Stimulated activated CD8-positive, alpha-beta memory T cell treated with anti-CD3 and anti-CD28 coated beads, Interleukin-15, amount 100 ng/mL, for 48 hours (primary cell): ENCODE measurements at places on chromosomes 5 and 9.

DNA sequence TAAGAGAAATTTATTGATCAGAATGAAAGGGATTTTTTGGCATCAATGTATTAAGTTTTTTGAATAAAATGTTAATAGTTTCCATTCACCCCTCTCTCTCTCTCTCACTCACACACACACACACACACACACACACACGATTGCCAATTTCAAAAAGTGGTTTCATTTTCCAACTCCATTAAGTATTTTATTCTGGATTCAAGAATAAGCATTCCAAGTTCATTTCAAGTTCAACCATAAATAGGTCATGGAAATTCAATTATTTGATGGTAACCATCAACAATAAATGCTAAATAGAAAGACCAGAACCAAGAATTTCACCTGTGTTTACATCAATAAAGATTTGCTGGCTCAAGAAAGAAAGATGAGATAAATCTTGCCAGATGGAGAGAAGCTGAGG, 171.6 kb downstream of the ADAMTS12 start:
- no peak for DNase-seq

- no peak for DNase-seq
These were observed 76.3 kb downstream of the TMEM167A start for GRCh38 chr5:83000922-83001321.

DNA sequence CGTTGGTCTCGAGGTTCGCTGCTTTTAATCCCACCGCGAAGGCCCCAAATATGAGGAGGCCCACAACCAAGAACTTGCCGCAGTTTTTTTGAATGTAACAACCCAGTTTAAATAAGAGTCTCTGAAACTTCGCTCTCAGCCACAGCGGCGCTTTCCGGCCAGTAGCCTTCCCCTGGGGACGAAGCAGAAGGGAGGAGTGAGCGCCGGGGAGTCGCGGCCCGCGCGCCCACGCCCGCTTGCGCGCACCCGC, 10.4 kb downstream of the PTCH1 start:
- DNase-seq, result no peak

- no peak for DNase-seq
These were observed 211.9 kb upstream of the TRPM3 start for GRCh38 chr9:71333321-71333720.

DNA sequence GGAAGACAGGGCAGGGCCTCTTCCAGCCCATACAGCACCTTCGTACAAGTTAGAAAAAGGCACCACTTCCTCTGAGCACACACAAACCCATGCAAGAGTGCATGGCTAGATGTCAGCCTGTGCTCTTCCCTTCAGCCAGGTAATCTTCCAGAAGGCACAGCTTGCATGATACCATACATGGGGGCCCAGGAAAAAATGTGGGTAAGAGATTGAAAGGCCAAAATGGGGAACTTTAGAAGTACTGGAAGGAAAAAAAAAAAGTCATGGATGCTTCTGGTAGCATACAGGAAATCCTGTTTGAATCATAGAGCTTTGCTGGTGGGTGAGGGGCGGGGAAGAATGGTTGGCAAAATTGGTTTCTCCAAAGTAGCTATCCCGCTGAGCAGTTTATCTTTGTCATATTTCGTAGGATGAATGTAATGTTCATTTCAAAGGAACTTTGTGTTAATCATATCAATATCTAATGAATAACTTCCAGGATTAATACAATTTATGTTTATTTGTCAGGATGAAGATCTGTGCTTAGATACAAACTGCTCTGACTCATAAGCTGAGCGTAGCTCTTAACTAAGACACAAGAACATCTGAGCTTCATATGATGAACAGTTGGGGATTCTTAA, 78.2 kb upstream of the MAP3K1 start:
- no peak for DNase-seq

DNA sequence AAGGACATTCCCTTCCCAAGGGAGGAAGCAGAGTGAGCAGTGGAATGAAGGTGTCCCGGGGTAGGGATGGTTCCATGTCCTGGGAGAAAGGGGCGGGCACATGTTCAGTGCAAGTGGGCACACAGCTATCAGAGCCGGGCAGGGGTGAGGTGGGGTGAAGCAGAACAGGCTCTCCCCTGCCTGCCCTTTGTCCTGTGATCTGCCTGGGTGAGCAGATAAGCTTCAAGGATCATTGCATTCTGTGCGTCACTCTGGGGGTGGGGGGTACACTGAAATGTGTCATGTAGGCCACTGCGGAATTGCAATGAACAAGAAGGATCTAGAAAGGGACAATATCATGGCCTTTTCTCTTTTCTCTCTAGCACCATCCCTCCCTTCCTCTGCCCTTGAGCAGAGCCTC, 61.7 kb upstream of the SHB start:
- no peak for DNase-seq

GRCh38 chr5:26737348-26738265, 300.8 kb downstream of the CDH9 start:
- DNase-seq, result no peak

DNA sequence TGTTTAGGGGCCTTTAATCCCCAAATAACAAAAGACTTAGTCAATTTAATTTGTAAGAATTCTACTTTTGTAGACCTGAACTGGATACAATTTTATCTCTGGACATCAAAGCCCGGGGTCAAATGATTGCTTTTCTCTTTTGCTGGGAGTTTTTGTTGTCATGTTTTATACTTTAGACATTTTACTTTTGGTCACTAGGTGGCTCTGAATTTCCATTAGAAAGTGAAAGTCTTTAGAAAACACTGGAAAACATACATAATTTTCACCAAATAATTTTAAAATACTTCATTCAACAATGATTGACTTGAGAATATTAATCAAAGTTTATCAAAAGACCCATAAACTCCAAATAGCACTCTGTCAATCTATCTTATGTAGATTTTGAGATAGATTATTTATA, 2.8 kb upstream of the PCA3 start:
- DNase-seq, result no peak

- DNase-seq, result no peak
These were observed 191.2 kb downstream of the ACTL7B start for GRCh38 chr9:108664309-108665255.

DNA sequence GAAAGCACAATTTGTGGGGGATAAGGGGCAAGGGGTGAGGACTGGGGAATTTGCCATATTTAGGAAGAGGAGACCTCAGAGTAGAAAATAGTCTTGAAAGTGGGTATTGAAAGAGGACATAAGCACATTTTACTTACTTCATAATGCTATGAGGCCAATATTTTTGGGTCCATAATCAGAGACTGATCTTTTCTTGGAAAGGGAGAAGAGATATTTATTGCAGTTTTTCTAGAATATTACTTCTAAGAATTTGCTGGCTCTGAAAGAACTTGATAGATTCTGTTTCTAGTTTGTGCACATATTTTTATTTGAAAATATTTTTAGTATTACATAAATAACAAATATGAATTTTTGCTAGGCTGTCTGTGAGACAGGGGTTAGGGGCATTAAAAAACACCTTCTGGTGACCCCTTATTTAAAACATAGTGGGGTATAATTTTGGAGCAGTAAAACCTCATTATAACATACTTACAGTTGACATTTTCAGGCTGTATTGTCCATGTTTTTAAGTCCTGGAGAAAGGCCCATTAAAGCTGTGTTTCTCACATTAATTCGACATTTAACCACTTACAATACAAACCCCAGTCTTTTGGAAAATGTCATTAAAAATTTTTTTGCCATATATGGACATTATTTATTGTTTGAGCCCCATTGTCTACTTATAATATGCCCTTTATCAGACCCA, 118.9 kb upstream of the NFIB start:
- no peak for DNase-seq

DNA sequence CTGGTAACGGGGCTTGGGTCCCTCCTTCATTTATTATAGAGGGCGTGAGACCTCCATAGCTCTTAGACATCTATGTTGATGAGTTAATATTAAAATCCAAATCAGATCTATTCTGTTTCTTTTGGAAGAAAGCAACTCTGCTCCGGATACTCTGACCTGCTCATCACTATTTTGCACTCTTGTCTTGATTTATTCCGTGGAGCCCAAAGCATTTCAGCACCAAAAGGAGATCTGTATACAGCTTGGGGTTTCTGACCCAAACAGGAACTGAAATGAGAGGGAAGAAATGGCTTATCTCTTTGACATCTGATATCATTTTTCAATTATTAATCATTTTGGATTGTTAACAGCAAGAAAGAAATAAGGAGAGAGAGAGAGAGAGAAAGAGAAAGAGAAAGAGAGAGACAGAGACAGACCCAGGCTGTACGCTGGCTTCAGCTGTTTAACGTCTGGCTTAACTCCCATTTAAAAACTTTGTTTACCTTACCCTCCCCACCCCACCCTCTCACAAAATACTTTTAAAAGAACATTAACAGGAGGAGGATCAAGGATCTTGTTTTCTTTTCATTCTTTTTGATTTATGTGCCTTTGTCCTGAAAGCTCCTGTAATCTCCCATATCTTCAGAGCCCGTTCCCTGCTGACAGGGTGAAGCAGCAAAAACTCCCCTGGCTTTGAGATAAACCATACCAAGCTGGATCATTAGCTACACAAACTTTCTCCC, 231.4 kb upstream of the TUT7 start:
- no peak for DNase-seq

DNA sequence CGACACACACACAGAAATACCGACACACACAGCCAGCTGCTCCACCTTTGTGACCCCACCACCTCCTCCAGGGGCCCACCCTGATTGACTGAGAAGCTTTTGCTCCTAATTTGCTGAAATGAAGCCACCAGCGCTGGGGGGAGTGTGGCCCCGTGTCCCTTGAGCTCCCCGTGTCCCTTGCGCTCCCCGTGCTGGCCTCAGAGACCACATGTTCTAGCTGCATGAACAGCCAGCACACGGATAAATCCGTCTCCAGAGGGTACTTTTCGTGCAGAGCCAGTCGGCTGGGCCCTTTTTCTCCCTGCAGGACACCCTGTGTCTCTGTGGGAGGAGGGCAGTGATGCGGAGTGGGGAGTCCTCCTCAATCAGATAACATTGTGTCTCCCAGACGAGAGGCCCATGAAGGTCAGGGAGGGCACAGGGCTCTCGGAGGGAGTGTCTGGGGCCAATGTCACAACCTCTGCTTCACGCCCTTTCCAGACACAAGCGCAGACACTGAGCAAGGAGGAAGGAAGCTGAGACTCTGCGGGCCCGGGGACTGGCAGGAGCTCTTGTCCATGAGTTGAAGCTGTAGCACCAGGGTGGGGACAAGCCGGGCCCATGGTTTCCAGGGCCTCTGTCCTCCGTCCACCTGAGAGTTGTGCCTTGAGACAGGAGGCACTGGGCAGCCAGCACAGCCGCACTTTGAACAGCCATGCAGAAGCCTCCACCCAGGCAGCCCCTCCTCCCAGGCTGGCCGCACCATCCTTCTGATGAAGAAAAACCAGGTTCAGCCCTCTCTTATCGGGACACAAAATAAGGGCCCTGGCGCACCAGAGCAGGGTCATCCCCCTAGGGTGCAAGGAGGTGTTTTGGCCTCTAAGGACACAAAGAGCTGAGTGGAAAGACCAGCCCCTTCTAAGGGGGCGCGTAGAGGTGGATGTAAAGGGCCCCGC, 36.4 kb upstream of the SLC6A19 start:
- DNase-seq, result no peak

DNA sequence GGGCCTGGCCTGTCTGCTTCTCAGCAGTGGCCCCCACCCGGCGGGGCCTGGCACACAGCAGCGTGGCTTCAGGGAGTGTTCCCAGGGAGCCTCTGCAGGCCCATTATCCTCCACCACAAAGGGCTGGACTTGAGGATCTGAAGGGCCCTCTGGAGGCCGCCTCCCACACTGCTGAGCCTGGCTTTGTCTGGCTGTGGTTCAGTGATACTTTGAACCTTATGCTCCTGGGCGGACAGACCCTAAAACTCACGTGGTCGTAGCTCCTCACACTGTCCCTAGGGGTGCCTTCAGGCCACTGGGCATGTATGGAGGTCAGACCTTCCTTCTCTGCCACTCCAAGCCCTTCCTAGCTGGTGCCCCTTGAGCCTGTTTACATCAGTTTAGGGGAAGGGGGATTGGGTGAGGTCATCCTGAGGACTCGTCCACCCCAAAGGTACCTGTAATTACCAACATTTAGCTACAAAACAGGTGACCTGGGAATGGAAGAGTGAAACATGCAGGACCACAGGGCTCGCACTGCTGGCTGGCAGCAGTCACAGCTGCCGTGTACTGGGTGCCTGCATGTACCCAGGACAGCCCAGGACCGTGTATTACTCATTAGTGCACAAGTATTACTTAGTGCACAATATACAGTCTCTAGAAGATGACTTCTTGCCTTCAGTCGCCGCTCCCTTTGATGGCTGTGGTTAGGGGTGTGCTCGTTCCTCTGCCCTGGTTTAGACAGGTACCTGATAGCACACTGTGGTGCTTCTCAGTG, 8.5 kb downstream of the GRHPR start:
- no peak for DNase-seq

GRCh38 chr5:25181249-25181648, 536.5 kb upstream of the CDH10 start:
- no peak for DNase-seq

DNA sequence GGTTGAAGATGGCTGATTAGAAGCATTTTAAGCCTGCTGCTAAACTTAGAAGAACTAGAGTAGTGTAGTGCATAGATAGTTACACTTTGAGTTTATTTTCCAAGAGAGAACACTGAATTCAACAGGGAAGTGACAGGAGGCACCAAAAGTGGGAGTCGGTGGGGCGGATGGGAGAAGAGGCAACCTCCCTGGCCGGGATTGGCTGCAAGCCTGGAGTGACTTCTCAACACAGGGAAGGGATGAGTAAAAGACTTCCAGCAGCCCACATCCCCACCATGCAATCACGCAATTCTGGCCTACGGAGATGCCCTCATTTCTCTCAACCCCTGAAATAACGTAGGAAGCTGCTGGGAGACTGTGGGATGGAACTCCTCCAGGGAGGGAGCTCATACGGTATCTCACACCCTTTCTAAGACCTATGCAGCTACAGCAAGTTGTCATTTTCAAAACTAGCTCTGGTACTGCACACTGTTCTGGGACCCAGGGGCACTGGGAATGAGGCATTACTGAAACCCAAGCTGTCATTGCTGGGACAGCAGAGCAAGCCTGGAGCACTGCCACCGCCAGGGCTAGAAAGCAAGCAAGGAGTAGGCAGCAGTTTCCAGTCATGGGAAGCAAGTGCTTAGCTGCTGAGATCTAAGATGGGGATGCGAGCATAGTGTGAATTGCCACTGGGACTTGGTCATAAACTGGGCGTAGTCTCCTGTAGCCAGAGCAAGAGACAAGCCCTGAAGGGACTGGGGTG, 331.6 kb upstream of the PTGER4 start:
- DNase-seq, result no peak

DNA sequence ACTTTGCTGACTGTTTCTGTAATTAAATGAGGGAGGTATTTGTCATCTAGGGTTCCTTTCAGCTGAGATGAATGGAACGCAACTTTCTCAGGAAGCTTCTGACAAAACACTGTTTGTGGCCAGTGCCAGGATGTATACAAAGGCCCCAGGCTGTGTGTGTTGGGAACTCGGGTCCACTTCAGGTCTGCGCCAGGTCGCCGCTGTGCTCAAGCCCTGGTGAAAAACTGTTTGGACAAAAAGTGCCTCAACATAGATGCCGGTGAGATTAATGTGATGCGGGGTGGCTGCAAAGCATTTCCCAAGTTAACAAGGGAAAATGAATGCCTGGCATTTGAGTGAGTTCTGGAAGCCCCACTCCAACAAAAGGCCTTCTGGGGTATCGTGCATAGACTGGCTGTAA, 156.4 kb downstream of the GABBR2 start:
- no peak for DNase-seq
